ENCODE measurements at places on chromosomes 3 and 15.

DNA sequence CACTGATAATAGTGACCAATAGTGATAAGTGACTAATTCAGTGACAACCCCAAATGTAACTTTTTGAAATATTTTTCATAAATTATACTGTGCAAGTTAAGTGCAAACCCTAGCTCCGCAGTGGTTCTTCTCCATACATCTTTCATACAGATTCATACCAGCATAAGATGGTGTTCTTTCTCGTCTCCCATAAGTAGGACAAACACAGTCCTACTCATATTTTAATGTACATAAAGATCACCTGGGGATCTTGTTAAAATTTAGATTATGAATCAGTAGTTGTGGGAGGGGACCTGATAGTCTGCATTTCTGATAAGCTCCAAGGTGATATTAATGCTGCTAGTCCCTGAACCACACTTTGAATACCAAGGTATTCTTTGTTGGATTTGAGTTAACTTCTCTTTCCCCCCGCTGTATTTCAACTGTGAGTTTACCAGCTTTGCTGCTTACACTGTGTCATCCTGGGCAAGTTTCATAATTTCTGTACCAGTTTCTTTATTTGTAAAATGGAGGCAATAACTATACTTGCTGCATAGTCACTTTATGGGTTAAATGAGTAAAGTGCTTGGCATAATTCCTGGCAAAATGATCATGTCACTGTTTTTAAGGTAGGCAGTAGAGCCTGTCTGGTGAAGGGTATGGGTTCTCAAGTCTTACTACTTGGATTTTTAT lies 34.7 kb upstream of the C3orf38 start:
- no peak for DNase-seq

DNA sequence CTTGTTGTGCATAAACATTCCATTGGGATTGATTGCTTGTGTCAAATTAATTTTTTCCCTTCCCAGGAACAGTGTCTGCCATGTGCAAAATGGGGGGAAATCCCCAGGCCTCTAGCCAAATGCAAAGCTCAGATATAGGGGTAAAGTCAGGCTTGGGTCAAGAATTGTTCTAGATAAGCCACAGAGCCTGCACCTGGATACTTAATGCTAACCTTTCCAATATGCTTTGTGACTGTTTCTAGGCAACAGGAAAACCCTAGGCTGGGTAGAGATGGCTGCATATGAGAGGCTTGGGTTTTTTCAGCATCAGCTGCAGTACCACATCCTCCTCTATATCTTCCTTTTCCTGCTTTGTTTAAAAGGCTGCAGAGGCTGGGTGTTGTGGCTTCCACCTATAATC lies 61.9 kb upstream of the ROPN1 start:
- DNase-seq = no peak

DNA sequence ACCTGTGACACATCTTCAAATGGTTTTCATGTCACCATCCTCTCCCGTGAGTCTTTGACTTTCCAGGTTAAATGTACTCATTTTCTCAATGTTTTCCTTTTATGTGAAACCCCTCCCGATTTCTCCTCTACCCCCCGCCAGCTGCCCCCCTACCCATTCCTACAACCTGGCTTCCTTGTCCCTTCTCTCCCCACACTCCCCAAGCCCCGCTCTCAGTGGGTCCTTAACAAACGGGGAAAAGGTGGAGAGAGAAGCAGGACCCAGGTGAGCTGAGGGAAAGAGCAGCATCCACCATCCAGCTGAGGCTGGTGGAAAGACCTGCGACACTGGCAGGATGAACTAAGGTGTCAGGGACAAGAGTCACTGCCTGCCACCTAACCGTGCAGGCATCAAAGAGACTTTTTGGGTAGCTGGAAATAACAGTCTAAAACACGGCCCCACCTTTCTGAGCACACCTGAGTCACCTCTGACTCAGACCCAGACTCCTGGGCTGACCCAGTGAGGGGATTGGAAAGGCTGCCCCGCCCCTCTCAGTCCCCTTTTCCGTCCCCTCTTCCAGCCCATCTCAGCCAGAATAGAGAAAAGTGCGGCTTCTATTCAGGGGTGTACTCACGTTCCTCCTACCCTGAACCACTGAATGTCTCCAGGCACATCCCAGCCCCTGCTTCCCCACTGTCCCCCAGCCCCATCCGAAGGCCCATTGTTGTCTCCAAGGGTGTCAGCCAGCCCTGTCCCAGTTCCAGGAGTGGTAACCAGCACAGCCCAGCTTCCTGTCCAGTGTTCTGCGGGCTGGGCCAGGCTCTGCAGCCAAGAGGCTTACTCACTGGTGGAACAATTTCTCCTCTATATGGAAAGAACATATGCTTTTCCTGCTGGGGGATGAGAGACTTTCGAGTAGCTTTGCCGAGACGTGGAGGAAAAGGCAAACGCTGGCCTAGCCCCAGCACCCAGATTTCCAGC lies 20.4 kb downstream of the ISG20 start:
- no peak for DNase-seq

DNA sequence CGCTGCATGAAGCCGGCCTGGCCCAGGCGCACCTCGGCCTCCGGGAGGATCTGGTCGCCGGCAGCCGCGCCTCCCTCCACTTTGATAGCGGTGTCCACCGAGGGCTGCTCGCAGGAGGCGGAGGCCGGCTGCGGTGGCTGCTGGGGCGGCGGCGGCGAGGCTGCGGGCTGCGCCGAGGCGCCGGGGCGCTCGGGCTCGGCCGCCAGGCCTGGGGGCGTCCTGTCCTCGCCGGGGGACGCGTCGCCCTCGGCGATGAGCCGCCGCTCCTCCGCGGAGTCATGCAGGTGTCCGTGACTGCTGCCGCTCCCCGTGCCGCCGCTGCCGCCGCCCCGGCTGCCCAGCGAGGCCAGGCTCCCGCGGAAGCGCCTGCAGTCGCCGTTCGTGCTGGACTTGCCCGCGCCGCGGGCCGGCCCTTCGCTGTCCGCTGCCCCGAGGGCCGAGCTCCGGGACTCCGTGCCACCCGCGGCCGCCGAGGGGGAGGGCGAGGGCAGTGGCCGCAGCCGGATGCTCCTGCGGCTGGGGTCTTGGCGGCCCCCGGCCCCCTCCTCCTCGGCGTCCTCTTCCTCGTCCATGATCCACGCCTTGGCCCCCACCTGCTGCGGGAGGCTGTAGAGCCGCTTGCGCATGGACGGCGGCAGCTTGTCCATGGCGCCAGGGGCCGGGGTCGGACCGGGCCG lies 996 bp downstream of the HCN4 start:
- no peak for DNase-seq

DNA sequence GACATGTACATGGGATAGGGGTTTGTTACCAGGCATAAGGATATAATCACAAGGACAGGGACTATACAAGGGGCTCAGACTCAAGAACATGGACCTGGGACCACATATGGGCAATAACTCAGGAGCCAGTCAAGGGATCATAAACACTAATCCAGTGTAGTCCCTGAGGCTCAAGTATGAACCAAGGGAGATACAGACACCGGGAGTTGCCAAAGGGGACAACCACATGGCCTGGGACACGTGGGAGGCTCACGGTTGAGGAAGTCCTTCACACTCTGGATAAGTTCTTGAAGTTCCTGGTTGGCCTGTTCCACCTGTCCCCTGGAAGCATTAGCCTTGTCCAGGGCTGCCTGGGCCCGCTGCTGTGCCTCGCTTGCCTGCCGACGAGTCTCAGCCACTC lies 1.8 kb upstream of the USP19 start:
- DNase-seq = no peak

DNA sequence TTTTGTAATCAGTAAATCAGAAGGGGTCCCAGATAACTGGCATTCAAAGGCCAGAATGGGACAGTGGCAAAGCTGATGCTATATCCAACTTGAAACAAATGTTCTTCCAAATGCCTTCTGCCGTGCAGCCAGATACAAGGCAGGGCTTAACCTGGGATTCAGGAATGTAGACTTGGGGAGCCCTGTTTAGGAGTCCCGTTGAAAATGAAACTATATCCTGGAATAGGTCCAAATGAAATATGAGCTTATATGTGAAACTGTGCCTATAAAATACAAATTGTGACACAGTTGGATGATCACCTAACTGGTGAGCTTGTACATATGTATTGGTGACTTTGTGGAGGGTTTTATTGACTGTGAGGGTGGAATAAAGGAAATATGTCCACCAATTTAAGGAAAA lies 28.7 kb downstream of the FRMD4B start:
- no peak for DNase-seq

DNA sequence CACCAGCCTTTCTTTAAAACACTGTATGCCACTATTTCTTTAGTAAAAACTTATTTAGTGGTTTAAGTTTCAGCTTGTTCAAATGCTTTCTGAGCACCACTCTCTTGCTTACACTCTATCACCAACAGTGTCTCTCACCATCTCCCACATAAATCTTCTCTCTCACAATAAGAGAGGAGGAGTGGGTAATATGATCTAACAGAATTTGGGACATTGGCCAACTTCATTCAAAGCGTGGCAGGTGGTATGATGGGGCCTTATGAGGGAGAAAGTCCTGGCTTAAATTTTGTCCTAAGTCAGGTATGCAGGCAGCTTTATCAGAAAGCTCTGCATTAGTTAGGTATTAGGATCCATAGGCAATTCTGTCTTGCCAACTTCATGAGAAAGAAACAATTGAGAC lies 1132.5 kb downstream of the TUSC7 start:
- DNase-seq = no peak

DNA sequence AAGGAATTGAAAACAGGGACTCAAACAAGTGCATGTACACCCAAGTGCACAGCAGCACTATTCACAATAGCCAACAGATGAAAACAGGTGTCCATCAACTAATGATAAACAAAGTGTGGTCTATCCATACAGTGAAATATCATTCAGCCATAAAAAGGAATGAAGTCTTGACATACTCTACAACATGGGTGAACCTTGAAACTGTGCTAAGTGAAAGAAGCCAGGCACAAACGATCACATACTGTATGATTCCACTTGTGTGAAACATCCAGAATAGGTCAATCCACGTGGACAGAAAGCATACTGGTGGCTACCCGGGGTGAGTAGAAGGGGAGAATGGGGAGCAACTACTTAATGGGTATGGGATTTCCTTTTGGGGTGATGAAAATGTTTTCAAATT lies 29.6 kb upstream of the PLXND1 start:
- no peak for DNase-seq

DNA sequence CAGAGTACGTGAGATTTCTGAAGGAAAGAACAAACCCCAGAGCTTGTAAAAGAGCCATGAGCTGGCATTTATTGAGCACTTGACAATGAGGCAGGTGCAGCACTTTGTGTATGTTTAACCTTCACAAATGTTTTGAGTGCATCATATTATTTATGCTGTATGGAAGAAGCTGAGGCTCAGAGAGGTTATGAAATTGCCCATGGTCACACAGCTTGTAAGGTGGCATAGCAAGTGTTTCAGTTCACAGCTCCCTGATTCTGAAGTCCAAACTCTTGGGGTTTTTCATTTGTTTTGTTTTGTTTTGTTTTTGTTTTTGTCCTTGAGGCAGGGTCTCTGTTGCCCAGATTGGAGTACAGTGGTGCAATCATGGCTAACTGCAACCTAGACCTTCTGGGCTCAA lies 25.1 kb upstream of the ADAMTS7 start:
- no peak for DNase-seq

DNA sequence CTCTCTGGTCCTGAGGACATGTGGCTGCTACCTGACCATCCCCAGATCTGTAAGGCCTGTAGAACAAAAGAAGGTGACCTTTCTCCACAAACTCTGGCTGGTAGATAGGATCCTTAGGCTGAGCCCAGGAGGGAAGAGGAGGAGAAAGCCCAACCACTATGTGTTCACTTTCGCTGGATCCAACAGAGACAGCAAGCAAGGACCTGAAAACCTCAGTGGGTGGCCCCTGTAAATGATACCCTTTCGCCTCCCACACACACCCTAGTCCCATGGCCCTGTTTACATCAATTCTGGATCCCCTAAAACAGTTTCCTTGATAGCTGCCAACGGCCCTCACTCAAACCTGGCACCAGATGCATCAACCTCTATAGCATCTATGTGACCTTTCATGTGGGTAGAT lies 22.4 kb downstream of the CCDC12 start:
- DNase-seq = no peak

DNA sequence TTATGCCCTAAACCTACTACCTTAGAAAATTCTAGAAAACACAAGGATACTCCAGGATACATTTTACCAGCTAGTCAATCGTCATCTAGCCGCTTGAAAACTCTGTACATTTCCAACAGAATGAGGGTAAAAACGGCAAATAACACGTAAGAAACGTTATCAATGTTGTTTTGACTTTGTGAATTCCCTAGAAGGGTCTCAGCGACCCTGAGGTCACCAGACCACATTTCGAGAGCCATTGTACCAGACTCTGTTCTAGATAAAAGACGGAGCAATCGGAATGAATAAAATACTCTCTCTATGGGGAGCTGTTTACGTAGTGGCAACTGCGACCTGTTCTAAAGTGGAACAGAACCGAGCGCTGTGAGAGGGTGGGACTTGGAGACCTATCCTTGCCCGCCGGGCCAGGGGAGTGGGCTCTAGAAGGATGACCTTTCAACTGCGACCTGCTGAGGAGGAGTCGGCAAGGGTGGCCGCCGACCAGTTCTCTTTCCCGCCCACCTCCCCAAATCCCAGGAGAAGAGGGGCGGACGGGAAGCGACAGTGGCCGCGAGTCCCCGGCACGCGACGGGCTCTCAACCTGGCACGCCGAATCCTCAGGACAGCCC lies 778 bp upstream of the AP4E1 start:
- DNase-seq = no peak

DNA sequence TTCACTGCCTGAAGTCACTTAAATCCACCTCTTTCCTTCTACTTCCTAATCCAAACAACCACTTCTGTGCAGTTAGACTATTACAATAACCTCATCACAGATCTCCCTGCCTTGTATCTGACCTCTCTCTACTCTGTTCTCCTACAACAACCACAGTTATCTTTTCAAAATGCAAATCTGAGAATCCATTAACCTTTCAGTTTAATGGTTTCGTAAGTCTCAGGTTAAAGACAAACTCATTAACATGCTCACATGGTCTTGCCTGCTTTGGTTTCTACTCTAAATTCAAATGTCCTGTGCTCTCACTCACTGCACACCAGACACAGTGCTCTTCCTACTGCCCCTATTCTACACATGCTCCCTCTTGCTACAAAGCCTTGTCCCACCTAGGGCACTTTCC lies 406.5 kb upstream of the THBS1 start:
- no peak for DNase-seq

- DNase-seq = no peak
Measured at GRCh38 chr15:39685999-39686613, 96.5 kb downstream of the FSIP1 start.

- no peak for DNase-seq
Measured at GRCh38 chr3:131655070-131655690, 152.4 kb upstream of the MRPL3 start.

- DNase-seq = no peak
Measured at GRCh38 chr3:41424543-41425300, 225.4 kb downstream of the CTNNB1 start.

DNA sequence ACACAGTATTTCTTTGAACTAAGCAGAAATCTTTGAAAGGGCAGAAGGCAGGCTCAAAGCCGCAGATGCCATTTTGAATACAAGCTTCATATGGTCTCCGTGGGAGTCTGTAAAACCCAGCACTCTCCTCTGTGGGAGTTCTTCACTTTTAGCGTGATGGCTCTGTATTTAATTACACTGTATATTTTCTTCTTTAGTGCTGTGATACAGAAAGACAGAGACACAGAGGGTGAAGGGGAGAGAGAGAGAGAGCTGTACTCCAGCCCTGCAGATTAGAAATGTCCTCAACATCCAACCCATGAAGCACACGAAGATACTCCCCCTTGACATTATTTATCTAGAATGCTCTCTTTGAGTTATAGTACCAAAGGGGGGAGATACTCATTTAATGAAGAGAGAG lies 752.6 kb upstream of the NR2F2 start:
- DNase-seq = no peak

- DNase-seq = no peak
Measured at GRCh38 chr3:101828691-101829436, 20.4 kb upstream of the NFKBIZ start.

- DNase-seq = no peak
Measured at GRCh38 chr15:28881170-28881569, 4.6 kb upstream of the APBA2 start.

Measured in stimulated activated CD4-positive, alpha-beta T cell treated with anti-CD3 and anti-CD28 coated beads, Interleukin-1b, Interleukin-23, amount 100 ng/mL, for 1 hour (primary cell).